ENCODE measurements at places on chromosomes 2 and 18. TPM values are rescaled to one million over a fixed set of nuclear protein-coding genes. Genes with fewer than 3 reads are reported as not detected.

IL36RN gene
- not detected for total RNA-seq

RTP5 gene
- not detected for total RNA-seq

TEKT4 gene
- total RNA-seq, result not detected

KATNAL2 gene
- total RNA-seq, result 3.4 TPM

PLGLB2 gene
- total RNA-seq, result 1.9 TPM

MEP1B gene
- total RNA-seq, result not detected

All from melanocyte of skin (primary cell).